COLO829 (cell line): ENCODE measurements at places on chromosomes 11 and 22.

- no peak for DNase-seq
Measured at GRCh38 chr11:104934594-104934993, 33.8 kb downstream of the CASP4 start.

GRCh38 chr22:50184004-50184901 lies 1.5 kb upstream of the TRABD start:
- DNase-seq = no peak

GRCh38 chr11:44659641-44660040 lies 67.1 kb upstream of the TSPAN18 start:
- DNase-seq = no peak

DNA sequence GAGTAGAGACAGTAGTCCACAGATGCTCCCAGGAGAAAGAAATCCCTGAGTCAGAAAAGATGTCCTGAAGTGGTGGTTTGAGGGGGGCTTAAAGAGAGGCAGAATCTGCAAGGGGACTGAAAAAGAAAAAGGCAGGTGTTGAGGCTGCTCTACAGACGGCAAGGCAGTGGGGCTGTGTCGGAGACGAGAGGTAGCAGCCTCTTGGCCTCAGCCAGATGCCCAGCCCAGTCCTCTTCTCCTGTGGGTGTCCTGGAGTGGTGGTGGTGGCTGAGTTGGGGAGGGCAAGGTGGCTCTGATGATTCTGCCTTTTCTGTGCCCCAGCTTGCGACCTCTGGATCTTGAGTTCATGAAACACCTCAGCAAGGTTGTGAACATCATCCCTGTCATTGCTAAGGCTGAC lies 9.3 kb upstream of the WBP2NL start:
- DNase-seq = no peak

GRCh38 chr11:27646051-27646818 lies 54.0 kb downstream of the BDNF start:
- DNase-seq = no peak

- DNase-seq = no peak
Measured at GRCh38 chr11:76861490-76861953, 804 bp downstream of the ACER3 start.

DNA sequence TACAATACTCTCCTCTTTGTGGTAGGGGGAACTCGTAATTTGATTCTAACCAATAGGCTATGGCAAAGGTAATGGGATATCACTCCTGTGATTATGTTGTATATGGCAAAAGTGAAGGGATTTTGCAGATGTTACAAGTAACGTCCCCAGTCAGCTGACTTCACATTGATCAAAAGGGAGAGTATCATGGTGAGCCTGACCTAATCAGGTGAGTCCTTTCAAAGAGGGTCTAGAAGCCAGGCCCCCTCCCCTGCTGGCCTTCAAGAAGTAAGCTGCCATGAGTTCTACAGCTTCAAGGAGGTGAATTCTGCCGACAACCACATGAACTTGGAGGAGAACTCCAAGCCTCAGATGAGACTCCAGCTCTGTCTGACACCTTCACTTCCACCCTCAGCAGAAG lies 20.0 kb downstream of the TBRG1 start:
- DNase-seq = no peak

DNA sequence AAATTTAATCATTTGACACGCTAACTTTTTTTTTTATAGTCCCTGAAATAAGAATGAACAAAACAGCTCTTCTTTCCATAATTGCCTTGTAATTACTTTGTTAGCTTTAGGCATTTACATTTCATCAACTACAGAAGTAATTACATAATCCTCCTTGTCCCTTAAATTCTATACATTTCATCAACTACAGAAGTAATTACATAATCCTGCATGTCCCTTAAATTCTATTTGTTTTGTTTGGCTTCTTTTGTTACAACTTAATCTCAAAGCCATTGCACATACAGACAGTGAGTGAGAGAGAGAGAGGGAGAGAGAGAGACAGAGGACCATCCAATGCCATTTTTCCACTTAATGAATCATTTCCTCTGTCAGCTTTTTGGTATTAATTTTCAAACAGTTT lies 873.2 kb downstream of the METTL15 start:
- no peak for DNase-seq

- no peak for DNase-seq
Measured at GRCh38 chr11:32044158-32044863, 46.6 kb upstream of the RCN1 start.

GRCh38 chr11:57191311-57192219 lies 9.8 kb downstream of the LRRC55 start:
- DNase-seq = no peak

DNA sequence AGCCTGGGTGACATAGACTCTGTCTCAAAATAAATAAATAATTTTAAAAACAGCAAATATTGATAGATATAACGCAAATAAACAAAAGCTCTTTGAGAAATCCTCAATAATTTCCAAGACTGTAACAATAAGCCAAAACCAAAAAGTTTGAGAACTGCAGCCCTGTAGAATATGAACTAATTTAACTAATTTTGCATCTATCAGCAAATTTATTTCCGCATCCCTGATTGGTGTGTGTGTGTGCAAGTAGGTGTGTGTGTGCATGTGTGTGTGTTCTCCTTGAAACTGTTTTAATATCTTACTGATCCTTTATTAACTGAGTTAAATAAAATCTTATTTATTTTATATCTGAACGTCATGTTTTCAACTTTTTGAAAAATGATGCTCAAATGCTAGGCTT lies 67.0 kb upstream of the ISX start:
- no peak for DNase-seq

GRCh38 chr11:130188585-130189347 lies 29.2 kb downstream of the ST14 start:
- no peak for DNase-seq

DNA sequence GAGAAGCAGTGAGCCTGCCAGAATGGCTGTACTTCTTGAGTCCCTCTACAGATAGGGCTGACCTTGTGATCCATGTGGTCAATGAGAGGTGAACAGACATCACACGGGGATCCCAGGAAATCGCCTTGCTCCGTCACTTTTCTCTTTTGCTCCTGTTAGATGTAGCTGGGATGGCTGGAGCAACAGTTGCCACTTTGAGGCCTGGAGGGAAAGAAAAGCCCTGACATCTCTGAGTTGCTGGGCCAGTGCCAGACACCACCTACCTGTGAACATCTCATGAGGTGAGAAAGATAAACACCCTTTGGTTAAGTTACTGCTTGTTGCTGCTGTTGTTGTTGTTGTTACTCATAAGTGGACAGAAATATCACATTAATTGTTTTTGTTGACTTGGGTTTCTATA lies 840.3 kb downstream of the TBC1D22A start:
- DNase-seq = no peak

GRCh38 chr11:71336176-71336995 lies 84.0 kb upstream of the SHANK2 start:
- no peak for DNase-seq

DNA sequence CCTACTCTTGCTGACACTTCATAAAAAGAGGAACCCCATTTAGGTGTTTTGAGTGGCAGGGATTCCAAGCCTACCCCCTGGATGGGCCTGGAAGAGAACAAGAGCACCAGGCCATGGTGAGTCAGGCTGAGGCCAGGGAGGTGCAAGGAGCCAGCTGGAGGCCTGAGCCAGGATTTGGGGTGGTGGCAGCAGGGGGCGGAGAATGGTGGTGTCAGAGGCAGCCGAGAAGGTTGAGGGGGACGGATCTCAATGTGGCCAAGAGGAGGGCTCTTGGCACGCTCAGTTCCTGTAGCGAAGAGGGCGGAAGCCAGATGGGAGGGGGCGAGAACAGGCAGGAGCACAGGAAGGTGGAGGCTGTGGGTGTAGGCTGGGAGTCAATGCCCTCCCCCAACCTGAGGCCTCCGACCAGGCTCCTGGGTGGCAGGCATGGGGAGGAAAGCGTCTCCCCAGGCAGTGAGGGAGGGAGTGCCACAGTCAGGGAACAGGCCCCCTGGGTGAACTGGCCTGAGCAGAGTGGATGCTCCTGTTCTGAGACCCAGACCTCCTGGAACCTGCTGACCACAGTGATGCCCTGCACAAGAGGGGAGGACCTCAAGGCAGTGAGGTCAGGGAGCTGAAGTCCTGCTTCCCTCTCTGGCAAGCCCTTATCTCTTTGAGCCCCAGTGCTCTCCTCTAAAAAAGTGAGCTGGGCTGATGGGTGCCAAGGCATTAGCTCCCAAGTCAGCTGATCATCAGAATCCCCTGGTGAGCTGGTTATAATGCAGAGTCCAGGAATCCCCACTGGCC lies 13.9 kb downstream of the RTN4RL2 start:
- no peak for DNase-seq

DNA sequence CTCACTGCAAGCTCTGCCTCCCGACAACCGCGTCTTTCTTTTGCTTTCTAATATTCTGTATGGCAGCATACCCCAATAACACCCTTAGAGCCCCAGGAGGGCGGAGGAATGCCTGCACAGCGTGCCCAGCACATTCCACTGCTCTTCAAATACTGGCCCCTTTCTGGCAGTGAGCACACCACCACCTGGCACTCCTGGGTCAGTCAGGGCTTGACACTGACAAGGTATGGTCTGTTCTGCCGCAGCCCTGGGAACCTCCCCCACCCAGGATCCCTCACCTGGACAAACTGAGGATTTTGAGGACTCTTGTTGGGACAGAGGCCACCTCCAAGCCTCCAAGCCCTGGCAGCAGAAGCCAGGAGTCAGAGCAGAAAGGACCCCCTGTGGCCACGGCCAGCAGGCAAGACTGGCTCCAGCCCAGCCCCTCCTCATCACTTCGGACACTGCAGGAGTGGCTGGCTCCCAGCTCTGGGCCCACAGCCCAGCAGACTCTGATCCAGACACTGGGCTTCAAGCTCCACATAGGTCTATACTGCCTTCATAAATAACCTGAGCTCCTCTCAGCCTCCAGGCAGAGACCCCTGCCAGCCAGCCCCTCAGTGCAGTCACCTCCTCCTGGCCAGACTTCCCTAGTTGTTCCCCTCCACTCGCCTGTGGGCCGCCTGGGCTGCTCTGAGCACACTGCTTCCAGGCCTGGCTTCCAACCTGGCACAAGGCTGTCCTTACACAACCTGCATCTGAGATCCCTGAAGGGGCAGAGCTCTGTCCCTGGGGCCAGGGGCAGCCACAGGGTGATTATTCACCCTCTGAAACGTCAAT lies 14.5 kb downstream of the CARS1 start:
- no peak for DNase-seq

DNA sequence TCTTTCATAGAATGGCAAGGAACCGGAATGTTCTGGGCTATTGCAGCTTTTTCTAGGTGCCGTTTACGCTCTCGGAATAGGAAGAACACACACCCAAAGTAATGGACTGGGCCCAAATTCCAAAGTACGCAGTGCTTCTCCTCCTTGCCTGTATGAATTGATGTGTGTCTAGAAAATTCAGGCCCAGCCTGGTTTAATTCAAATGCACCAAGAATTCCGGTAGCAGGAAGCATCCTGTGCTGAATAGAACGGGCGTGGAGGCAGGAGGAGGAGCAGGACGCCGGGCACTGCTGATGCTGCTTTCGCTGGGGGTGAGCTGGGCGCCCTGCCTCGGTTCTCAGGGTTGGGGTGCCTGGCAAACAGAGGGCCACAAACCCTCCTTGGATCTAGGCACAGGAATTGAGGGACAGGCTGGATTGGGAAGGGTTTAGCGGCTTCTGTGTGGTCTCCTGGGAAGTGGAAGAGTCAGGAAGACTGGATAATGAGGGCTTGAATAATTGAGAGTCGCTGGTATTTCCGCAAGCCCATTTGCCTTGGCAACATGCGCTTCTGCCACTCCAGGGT lies 2.0 kb downstream of the PARVB start:
- DNase-seq = no peak

DNA sequence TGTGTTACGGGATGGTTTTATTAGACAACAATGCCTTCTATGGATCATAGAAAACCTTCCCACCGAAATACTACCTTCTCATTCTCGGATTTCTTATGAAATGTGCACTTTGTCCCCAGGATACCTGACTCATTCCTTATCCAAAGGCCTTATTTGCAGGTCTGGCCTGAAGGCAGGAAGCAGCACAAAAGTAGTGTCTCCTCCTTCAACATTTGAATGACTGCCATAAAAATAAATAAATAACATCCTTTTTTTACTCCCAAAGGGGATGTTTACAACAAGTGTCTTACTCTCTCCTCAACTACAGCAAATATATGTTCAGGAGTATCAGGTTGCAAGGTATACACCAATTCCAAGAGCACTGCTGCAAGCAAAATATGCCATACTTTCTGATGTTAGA lies 41.6 kb upstream of the PAK1 start:
- no peak for DNase-seq

- no peak for DNase-seq
Measured at GRCh38 chr11:6962673-6963072, 36.4 kb downstream of the ZNF215 start.

DNA sequence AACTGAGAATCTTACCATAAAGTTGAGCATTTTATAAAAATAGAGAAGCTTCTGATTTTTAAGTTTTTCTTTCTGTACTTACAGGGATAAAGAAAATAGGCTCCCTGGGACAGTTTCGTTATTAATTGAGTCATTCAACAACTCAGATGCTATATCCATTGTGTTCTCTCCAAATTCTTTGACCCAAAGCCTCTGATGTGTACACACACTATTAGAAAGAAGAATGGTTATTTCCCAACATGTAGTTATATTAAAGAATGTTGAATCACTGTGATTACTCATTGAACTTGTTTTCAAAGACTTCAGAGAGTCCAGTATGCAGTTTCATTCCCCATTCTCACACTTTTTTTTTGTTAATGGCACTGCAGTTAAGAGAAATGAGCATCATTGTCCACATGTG lies 734.3 kb upstream of the ARHGAP42 start:
- DNase-seq = no peak

- no peak for DNase-seq
Measured at GRCh38 chr22:22166941-22167713, 77.5 kb upstream of the VPREB1 start.

- DNase-seq = no peak
Measured at GRCh38 chr11:133516845-133517244, 15.5 kb downstream of the OPCML start.

DNA sequence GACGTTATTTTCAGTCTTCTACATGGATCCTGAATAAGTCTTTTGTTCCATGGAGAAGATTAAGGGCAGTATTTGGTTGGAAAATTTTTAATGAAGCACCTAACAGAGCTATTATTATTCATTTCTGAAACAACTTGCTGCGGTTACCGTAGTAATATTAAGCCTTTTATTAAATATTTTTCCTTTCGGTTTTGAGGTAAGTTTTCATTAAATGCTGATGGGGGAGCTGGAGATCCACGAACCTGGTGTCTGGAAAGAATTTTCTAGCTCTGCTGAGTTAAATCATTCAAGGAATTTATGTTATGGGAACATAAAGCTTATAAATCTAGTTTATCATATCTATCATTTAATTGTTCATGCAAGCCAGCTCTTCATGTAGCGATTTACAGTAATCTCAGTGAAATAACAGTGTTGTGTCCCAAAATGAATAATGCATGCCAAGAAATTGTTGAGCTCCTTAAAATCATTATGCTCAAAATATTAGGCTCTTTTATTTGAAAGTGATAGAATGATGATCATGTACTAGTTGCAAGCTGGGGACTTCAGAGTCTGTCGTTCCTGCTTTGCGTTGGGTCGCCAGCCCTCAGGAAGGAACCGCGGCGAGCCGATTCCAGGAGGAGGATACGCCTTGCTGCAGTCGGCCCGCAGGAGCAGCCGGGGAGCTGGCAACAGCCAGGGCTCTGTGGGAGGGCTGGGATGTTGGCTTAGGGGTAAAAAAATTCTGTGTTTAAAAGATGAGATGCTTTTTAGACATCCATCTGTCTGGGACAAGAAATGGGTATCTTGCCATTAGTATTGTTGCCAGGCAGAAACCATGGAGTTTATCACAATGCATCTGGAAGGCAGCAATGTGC lies 83.1 kb downstream of the TBC1D22A start:
- DNase-seq = peak; percentile 80
